ENCODE measurements at places on chromosomes 6 and 20. TPM values are rescaled to one million over a fixed set of nuclear protein-coding genes. Genes with fewer than 3 reads are reported as not detected.

The PXDC1 gene
- 7.5 TPM for total RNA-seq

GRCh38 chr20:31837896-31838397 lies 7.5 kb downstream of the FOXS1 start:
- peaks cover 19% of the 10 kb centered on the region for H3K4me1 ChIP-seq
- H3K27ac ChIP-seq = no peak overlapping the region
- no peaks in the 10 kb centered on the region for H3K36me3 ChIP-seq

DNA sequence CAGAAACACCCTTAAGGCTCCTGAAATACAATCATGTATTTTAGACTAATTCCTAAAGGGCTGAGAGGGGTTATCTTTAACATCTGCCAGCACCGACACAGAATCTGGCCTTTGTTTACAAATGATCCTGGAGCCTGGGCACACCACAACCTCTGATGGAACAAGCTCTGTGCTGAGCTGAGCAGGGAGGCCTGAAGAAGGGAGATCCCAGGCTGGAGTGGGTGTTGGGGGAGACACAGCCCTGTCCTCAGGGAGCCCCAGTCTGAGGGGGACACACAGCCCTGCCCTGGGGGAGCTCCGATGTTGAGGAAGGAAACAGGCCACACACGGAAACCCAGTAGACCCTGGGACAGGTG lies 130.5 kb downstream of the VEGFA start:
- peaks cover 9% of the 10 kb centered on the region for H3K4me1 ChIP-seq
- peaks cover 4% of the 10 kb centered on the region for H3K36me3 ChIP-seq
- H3K4me3 ChIP-seq = no peak overlapping the region
- H3K27ac ChIP-seq = no peak overlapping the region
- no peak for DNase-seq
- H3K27me3 ChIP-seq = peaks cover 2% of the 10 kb centered on the region

GRCh38 chr6:167267921-167268401 lies 23.2 kb upstream of the UNC93A start:
- H3K4me1 ChIP-seq = peaks cover 14% of the 10 kb centered on the region
- DNase-seq = no peak
- H3K27ac ChIP-seq = no peak overlapping the region
- no peak overlapping the region for H3K4me3 ChIP-seq
- peaks cover 6% of the 10 kb centered on the region for H3K27me3 ChIP-seq
- no peaks in the 10 kb centered on the region for H3K36me3 ChIP-seq

The SLC24A3 gene
- 9.7 TPM for total RNA-seq

GRCh38 chr20:6034134-6034969 lies 19.5 kb downstream of the LRRN4 start:
- no peaks in the 10 kb centered on the region for H3K4me1 ChIP-seq
- no peak for DNase-seq
- no peaks in the 10 kb centered on the region for H3K36me3 ChIP-seq
- no peak overlapping the region for H3K4me3 ChIP-seq

GRCh38 chr6:148081076-148081475 lies 261.6 kb upstream of the SASH1 start:
- H3K4me1 ChIP-seq = peaks cover 54% of the 10 kb centered on the region
- DNase-seq = no peak
- H3K27me3 ChIP-seq = peaks cover 6% of the 10 kb centered on the region
- H3K4me3 ChIP-seq = peak overlapping the region; percentile 30

DNA sequence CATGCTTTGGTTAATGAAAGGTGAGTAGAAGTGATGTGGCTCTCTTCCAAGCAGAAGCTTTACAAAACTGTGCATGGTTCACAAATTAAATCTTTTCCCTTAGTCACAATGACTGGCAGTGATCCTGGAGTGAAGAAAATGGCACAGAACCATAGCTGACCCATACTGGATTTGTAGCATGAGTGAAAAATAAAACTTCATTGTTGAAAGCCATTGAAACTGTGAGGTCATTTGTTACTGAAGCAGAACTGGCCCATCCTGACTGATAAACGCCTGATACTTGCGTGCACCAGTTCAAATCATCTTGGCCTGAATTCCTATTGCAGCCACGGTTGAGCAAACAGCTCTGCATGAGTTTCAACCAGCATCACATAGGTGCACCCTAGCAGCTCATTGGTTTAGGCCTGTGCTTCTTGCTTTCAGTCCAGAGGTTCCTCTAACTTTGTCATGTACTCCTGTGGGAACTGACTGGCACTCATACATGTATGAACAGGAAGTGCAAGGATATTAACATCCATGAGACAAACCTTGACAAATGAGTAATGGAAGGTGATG lies 40.5 kb downstream of the SAMD5 start:
- H3K4me3 ChIP-seq = no peak overlapping the region
- no peaks in the 10 kb centered on the region for H3K4me1 ChIP-seq
- no peak for DNase-seq
- H3K27ac ChIP-seq = no peak overlapping the region
- no peaks in the 10 kb centered on the region for H3K36me3 ChIP-seq

DNA sequence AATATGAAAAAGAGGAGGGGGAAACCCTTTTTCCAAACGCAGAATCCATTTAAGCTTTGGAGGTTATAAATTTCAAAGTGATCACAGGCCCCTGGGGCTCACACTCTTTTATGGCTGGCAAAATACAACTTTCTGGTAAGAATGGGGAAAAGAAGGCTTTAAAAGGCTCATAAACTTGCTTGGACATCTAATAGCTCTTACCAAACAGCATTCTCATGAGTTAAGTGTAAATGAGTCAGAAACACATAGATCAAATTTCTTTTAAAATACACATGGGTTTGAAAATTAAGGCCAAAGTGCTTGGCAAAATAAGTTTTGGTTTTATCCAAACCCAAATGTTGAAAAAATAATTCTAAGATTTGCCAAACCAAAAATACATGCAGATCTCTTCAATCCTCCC lies 154.6 kb downstream of the SOBP start:
- peaks cover 21% of the 10 kb centered on the region for H3K4me1 ChIP-seq
- H3K36me3 ChIP-seq = no peaks in the 10 kb centered on the region

DNA sequence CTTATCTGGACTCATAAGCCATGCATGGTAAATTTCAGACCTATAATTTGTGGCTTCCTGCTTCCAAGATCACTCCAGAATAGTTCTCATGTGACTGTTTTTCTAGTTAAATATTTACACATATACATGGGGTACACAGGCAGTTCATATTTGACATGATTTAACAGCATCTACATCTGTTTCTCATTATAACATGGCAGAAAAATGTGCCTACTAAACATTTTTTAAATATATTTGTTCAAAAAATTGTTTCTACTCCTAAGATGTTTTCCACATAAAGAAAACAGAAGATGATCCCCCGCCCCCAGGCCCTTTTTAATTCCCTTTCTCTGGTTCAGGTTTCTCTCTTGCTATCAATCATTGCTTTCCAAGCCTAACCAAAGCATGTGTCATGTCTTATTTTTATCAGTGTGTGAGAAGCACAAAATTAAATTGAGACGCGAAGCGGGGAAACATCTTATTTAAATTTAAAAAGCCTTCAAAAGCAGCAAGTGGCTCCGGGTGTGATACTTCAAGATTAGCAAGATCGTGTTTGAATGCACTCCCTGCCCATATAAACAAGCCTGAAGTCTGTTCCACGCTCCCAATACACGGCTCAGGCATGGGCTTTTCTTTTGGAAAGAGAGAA lies 37.3 kb downstream of the IPCEF1 start:
- H3K27me3 ChIP-seq = no peaks in the 10 kb centered on the region
- H3K4me1 ChIP-seq = no peaks in the 10 kb centered on the region
- H3K4me3 ChIP-seq = no peak overlapping the region
- H3K36me3 ChIP-seq = no peaks in the 10 kb centered on the region
- no peak for DNase-seq

- H3K36me3 ChIP-seq = no peaks in the 10 kb centered on the region
- no peak overlapping the region for H3K4me3 ChIP-seq
- no peaks in the 10 kb centered on the region for H3K27me3 ChIP-seq
- no peak for DNase-seq
- H3K27ac ChIP-seq = no peak overlapping the region
- H3K4me1 ChIP-seq = no peaks in the 10 kb centered on the region
These were observed 148.4 kb downstream of the HIVEP2 start for GRCh38 chr6:142796571-142796970.

DNA sequence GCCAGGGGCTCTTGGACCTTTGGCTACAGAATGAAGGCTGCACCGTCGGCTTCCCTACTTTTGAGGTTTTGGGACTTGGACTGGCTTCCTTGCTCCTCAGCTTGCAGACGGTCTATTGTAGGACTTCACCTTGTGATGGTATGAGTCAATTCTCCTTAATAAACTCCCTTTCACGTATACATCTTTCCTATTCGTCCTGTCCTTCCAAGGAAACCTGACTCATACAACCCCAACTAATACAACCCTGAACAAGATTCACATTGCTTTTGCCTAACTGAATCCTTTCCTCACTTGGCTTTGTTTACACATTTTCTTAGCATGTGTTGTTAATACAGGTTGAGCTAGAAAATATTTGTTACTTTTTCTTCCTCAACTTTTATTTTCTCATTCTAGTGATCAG lies 21.9 kb downstream of the TBXT start:
- no peaks in the 10 kb centered on the region for H3K4me1 ChIP-seq
- no peak overlapping the region for H3K27ac ChIP-seq
- no peak for DNase-seq

- H3K4me3 ChIP-seq = no peak overlapping the region
- H3K27me3 ChIP-seq = no peaks in the 10 kb centered on the region
- H3K36me3 ChIP-seq = no peaks in the 10 kb centered on the region
- H3K4me1 ChIP-seq = no peaks in the 10 kb centered on the region
- no peak overlapping the region for H3K27ac ChIP-seq
These were observed 733.8 kb upstream of the GJE1 start for GRCh38 chr6:141398949-141399348.

The SLC2A10 gene
- total RNA-seq = 0.37 TPM

The PRDM13 gene
- total RNA-seq = 13.9 TPM

DNA sequence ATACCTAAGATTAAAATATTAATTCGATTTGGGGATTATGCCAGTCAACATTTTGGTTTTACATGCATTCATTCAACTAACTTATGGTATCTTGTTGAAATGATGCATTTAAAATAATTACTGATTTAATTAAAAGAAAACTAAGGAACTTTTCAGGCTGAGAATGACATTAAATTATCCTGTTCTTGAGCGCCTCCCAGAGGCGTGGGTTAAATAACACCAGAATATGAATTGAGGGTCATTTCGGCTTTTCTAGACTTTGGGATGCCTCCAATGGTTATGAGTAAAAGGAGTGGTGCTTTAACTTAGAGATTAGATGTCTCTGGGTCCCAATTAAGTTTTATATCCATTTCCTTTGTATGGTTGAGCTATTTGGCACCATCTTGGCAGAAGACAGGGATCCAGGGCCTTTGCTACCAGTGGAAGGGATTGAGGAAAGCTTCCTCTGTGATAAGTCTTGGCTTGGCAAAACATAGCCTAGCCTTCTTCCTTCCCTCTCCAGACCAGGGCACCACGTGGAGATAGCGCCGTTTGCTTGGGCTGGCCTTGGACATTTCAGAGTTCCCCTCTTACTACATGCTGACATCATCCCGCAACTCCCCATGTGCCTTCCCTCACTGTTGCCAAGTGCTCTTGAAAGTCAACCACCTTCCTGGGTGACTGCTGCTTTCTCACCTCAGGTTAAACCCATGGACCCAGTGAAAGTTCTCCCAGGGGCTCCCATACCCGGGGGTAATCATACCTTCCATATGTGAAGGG lies 28.7 kb downstream of the GNAS start:
- no peak for DNase-seq
- H3K4me1 ChIP-seq = peaks cover 68% of the 10 kb centered on the region
- peak overlapping the region; percentile 60 for H3K4me3 ChIP-seq
- no peaks in the 10 kb centered on the region for H3K27me3 ChIP-seq

DNA sequence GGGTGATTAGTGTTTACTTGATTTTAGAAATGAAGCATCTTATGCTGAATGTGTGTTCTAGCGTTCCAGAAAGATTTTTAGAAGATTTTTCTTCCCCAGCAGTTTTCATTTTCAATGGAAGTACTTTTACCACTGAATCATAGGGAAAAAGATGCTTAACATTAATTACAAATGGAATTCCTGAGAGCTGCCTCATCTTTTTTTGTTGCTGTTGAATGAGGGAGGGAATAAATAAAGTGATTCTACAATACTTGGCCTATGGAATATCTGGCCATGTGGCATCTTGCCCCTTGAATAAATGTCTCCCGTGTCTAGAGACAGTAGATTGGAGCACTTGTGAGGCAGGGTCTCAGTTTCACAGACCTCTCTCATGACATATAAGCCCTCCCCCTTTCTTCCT lies 44.1 kb upstream of the SLC22A1 start:
- DNase-seq = no peak
- H3K36me3 ChIP-seq = peaks cover 4% of the 10 kb centered on the region
- peaks cover 2% of the 10 kb centered on the region for H3K4me1 ChIP-seq
- H3K4me3 ChIP-seq = no peak overlapping the region
- no peak overlapping the region for H3K27ac ChIP-seq
- peaks cover 4% of the 10 kb centered on the region for H3K27me3 ChIP-seq

The MBOAT1 gene
- not detected for total RNA-seq

GRCh38 chr20:25389401-25389857 lies 1.2 kb downstream of the ABHD12 start:
- H3K27me3 ChIP-seq = peaks cover 9% of the 10 kb centered on the region
- peak overlapping the region; percentile 83 for H3K27ac ChIP-seq
- DNase-seq = no peak
- peaks cover 10% of the 10 kb centered on the region for H3K4me1 ChIP-seq
- H3K4me3 ChIP-seq = peak overlapping the region; percentile 91
- peaks cover 4% of the 10 kb centered on the region for H3K36me3 ChIP-seq

The COL21A1 gene
- 0.69 TPM for total RNA-seq

The HLA-DQA1 gene
- total RNA-seq = not detected

- no peaks in the 10 kb centered on the region for H3K36me3 ChIP-seq
- no peaks in the 10 kb centered on the region for H3K27me3 ChIP-seq
These were observed 8.0 kb downstream of the SERINC3 start for GRCh38 chr20:44513871-44514270.

DNA sequence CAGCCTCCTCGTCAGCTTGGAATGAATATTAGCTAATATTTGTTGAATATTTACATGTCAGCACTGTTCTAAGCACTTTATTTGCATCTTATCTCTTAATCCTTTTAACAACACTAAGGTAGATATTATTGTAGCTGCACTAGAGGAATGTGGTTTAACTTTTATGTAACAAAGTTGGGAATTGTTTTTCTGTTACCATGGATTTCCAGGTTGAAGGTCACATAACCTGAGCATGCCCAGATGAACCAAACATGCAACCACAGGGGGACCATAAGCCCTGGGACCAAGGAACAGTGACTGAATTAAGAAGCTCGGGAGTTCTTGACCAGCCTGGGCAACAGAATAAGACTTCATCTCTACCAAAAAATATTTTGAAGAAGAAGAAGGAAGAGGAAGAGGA lies 29.1 kb upstream of the YWHAB start:
- no peak overlapping the region for H3K27ac ChIP-seq
- no peak for DNase-seq
- peaks cover 5% of the 10 kb centered on the region for H3K36me3 ChIP-seq
- peaks cover 8% of the 10 kb centered on the region for H3K27me3 ChIP-seq
- H3K4me1 ChIP-seq = no peaks in the 10 kb centered on the region

The THBS2 gene
- total RNA-seq = 3.1 TPM

GRCh38 chr20:13816757-13817156 lies 31.9 kb downstream of the NDUFAF5 start:
- peaks cover 2% of the 10 kb centered on the region for H3K4me1 ChIP-seq
- no peaks in the 10 kb centered on the region for H3K27me3 ChIP-seq
- H3K27ac ChIP-seq = no peak overlapping the region
- H3K36me3 ChIP-seq = no peaks in the 10 kb centered on the region
- no peak for DNase-seq
